Kidney tubule cell (primary cell): ENCODE measurements at places on chromosomes 3 and 15.

- DNase-seq: no peak
These were observed 188.3 kb downstream of the RSL24D1 start for GRCh38 chr15:55008421-55008820.

DNA sequence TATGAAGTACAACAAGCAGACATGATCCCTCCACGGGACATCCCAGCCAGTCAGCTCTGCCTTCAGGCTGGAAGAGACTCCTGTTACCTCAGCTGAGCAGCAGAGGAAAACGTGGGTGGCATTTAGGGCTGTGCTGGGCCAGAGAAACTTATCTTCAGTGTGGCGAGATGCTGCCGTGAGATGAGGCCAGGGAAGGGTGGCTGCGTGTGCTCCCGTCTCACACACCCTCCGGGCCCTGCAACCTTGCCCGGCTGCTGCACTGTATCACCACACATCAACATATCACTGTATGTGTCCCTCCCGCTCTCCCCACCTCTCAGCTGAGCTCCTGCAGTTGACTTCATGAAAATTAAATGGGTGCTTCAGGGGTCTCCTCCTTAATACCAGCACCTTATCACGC is 23.4 kb downstream of the BMF start:
- no peak for DNase-seq

GRCh38 chr3:64138656-64139375 is 86.5 kb downstream of the PRICKLE2 start:
- no peak for DNase-seq

DNA sequence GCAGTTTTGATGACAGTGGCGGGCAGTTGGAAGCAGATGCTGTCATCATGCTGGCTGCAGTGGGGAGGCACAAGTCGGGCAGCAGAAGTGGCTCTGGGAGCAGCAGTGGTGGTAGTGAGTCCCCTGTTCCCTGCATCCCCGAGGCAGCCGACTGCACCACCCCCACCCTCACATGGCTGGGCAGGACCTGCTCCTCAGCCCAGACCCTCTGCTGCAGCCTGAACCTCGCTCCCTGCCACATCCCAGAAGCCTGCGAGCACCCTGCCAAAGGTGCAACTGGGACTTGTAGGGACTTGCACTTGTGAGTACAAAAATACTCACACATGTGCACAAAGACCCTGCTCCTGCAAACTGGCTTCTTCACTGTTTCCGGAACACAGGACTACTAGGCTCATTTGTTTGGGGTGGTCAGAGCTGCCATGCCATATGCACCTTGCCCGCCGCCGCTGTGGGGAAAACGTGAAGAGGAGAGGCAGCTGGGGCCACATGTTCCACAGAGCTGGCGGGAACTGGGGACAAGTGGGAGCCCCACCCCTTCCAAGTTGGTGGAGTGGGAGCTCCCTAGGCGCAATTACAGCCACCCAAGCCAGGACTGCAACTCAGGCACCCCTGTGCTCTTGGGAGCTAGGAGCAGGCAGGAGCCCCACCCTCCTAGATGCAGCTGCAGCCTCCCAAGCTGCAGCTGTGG is 2.2 kb downstream of the JMJD7 start:
- DNase-seq: no peak

- no peak for DNase-seq
These were observed 420.6 kb downstream of the MECOM start for GRCh38 chr3:169242708-169243513.

GRCh38 chr15:64006642-64007041 is 39.6 kb downstream of the DAPK2 start:
- peak; percentile 73 for DNase-seq

GRCh38 chr15:41917767-41918430 is 24.0 kb upstream of the SPTBN5 start:
- DNase-seq: peak; percentile 82

- DNase-seq: no peak
These were observed 482.1 kb downstream of the IL5RA start for GRCh38 chr3:2628117-2628516.

- DNase-seq: no peak
These were observed 417.4 kb upstream of the SEMA6D start for GRCh38 chr15:47299846-47300434.

DNA sequence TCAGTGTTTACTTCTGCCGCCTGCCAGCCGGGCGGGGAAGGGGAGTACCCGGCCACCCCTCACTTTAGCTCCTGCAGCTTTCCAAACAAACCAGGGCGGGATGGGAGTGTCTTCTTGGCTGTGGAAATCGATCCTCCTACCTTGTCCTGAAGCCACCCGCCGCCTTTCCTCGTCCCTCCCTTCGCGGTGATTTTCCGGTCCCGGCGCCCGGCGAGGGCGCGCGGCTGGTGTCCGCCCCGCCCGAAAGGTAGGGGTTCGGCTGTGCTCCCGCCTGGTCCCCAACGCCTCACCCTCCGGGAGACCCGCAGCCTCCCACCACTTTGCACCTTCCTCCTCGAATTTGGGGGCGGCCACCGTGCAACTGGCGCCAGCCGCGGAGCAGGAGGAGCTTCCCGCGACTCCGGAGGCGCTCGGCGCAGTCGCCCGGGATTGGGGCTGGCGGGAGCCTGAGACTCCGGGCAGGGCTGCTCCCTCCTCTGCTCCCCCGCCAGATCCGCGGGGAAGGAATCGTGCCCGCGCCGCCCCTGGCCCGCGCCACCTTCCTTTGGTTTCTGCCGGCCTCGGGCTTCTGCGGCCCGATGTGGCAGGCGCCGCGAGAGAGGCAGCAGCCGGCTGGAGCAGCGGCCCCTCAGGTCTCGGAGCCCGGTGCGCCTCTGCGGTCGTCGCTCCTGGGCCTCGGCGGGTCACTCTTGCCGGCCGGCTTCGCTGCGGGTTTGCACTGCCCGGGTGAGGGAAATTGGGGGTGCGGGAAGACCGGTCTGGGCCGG is 30.7 kb upstream of the ST3GAL6 start:
- peak; percentile 56 for DNase-seq

GRCh38 chr3:184184546-184185230 is 1.3 kb upstream of the ABCF3 start:
- no peak for DNase-seq

DNA sequence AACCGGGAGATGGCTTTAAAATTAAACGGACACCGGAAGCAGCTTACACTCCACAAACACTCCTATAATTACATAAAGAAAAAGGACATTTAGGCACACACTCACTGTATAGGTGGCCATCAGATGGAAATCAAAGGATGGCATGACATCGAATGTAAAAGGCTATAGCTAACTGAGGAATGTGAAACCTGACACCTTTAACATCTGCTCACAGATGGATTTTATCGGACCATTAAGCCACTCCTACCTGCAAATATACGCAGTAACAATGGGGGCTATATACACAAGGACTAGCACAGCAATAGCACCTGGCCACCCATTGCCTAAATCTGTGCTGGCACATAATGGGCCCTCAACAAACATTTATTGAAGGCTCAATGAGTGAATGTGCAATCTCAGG is 14.5 kb upstream of the RBSN start:
- no peak for DNase-seq
